Stimulated activated CD4-positive, alpha-beta T cell treated with anti-CD3 and anti-CD28 coated beads, Interleukin-1b, Interleukin-23, amount 100 ng/mL, for 1 hour (primary cell): ENCODE measurements at places on chromosomes 5 and 9.

GRCh38 chr5:57468481-57469163 is 14.0 kb downstream of the ACTBL2 start:
- DNase-seq, result no peak

DNA sequence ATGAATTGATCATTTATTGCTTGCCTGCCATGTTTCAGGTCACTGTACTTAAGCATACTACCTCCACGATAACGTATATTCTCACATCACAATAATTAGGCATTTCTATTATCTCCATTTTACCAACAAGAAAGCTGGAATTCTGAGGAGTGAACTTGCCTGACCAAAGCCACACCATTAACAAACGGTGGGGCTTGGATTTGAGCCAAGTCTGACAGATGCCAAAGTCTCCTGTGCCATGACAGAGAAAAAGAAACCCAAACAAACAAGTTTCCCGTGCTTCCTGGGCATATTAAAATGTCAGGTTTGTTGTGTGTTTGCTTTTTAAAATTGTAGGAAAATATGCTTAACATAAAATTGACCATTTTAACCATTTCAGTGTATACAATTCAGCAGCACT is 40.8 kb upstream of the KCNV2 start:
- no peak for DNase-seq

DNA sequence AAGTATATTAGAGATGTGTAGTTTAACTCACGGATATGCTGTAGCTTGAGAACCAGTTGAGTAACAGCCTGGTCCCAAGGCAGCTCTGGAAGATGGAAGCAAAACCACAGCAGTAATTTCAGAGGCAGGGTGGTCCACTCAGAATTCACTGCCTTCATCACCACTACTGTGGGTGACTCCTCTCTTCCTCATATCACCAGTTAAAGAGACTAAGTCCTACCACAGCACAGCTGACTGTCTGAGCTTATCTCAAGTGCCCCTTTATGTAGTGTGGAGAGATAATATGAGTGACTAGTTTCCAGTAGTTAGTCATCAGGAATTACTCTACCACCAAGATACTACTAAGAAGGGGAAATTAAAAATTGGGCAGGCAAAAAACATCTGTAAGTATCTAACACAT is 1571.2 kb upstream of the C9orf72 start:
- no peak for DNase-seq

DNA sequence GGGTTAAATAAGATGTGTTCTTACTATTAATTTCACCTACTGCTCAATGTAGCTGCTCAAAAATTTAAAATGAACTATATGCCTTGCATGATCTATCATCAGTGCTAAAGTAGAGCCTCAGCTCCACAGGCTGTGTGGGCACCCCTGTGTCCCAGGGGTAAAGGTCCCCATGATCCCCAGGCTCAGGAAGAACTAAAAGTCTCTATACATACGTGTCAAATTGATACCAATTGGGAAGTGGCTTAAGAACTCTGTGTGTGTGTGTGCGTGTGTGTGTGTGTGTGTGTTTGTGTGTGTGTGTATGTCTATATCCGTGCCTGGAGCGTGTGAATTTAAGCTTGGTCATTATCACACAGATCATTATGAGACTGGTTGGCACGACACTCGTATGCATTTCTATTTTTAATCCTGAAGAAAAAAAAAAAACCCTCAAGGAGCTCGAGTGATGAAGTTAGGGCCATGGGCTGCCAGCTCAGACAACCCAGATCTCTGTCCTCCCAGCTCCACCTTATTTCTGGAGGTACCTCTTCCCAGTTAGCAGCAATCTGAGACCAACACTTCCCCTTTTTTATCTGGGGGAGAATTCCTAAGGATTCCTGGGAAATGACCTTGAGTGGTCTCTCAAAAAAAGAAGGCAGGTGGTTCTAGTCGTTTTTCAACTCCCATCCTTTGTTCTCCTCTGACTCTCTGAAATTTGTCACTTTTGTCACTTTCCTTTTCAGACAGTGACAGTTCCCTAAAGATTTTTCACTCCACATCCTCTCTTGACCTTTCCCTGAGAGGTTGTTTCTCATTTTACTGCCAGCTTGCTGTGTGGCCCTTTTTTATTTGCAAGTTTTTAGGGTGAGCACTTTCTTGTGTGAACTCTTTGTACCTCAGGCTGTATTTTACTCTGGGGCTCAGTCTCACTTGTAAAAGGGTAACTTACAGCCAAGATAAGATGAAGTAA is 45.7 kb upstream of the CTXN3 start:
- no peak for DNase-seq

DNA sequence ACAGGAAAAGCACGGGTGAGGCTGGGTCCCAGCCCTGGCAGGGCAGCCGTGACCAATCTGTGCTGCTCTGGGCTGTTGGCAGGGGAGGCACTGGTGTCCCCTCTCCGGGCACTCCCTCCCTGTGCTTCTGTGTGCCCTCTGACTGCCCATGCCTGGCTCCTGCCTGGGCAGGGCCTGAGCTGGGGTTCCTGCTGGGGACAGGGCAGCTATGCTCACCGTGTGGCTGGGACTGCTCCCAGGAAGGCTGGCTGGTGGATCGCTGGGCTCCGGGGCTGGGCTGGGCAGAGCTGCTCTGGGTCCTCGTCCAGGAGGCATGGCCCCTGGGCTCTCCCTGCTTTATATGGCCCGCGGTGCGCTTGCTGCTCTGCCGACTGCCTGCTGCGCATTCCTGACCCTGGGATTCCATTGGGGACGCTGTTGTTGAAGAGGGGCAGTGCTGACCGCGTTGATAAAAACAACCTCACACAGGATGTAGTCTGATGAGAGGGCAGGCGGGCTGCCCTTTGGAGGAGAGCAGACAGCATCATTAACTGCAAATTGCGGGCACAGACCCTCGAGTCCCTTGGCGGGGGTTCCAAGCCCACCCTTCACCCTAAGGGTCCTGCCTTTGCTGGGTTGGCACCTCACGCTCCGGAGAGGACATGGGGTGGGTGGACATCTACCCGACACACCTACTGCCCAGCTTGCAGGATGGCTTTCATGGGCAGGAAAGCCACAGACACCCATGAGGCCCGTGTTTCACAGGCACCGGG is 955 bp downstream of the QRFP start:
- no peak for DNase-seq

- no peak for DNase-seq
Measured at GRCh38 chr9:97562542-97562941, 61.1 kb downstream of the TMOD1 start.

- no peak for DNase-seq
Measured at GRCh38 chr9:76530458-76531110, 71.6 kb downstream of the GCNT1 start.

DNA sequence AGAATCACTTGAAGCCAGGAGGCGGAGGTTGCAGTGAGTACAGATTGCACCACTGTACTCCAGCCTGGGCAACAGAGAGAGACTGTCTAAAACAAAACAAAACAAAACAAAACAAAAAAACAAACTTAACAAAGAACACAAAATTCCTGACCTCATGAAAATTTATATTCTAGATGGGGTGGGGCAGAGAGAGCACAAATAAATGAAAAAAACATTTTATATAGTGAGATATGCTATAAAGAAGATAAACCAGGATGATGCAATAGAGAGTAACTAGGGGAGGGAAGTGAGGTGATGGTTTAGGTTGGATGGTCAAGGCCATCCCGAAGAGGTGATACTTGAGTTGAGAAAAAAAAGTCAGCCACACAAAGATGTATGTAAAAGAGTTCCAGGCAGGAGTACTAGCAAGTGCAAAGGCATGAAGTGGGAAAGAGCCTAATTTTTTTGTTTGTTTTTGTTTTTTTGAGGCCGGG is 10.2 kb upstream of the LARS1 start:
- no peak for DNase-seq

DNA sequence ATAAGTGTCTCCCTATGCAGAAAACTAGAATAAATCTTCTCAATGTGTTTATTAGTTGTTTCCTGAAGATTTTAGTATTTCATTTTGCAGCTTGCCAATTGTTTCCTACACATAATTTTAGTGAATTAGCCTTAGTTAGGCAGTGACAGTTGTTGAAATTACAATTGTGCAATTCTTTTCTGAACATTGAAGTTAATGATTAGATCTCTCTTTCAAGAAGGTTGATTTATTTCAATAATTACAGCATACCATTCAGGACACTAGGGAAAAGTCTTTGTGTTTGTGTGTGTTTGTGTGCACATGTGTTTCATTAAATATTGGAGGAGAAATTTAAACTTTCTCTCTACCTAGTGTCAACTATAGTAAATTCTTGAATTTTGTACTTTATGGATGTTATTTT is 199.6 kb upstream of the MPDZ start:
- no peak for DNase-seq

DNA sequence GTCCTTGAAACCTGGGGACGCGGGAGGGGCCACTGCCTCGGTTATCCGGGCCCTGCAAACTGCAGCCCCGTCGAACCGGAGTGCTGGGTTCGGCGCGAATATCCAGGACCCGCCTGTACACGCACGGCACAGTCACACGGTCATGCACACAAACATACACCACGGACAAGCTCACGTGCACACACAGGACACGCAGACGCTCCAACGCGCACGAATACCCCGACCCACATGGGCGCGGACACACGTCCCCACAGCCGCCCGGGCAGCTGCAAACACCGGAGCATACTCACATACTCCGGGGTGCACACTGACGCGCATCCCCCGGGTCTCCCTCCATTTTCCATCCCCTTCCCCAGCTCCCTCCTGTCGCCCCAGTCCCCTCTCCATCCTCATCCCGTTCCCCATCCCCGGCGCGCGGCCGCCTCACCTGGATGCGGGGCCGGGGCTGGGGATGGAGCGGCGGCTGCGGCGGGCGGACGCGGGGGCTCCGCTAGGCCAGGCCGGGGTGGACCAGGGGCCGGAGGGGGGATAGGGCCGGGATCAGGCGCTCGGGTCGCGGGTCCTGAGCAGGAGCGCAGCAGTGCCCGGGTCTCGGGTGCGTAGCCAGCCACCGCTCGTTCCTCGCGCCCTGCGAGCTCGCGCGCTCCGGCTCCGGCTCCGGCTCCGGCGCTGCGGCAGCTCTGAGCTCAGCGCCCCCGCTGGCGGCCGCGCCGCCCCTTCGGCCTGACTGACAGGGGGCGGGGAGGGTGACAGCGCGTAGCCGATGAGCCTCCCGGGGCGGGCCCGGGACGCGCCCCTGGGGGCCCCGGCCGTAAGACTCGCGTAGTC is at the start of the genes EIF4E1B and SNCB:
TSS of gene EIF4E1B (plus strand) at position 823 of the 828 bp plus-strand sequence. CDS start 12,113 bp downstream, outside the sequence.
TSS of gene SNCB (minus strand) at position 682 of the 828 bp plus-strand sequence. CDS start 880 bp downstream, outside the sequence.
- DNase-seq, result peak; percentile 27

DNA sequence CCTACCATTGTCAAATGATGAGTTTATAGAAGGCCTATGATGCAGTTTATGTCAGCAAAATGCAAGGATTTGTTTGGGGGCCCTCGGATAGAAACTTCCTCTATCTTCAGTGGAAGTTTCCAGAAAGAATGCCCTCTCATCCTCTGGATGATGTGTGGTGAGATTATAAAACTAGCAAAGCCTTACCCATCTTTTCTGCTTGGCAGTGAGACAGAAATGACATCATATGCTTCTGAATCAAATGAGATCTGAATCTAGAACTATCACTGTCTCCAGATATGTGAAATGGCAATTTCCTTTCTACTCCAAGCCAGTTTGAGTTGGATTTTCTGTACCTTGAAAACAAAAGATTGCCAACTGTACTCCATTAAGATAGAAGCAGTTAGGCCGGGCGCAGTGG is 60.4 kb upstream of the CKMT2 start:
- no peak for DNase-seq

GRCh38 chr5:67308988-67309688 is 112.5 kb upstream of the CD180 start:
- DNase-seq, result no peak

DNA sequence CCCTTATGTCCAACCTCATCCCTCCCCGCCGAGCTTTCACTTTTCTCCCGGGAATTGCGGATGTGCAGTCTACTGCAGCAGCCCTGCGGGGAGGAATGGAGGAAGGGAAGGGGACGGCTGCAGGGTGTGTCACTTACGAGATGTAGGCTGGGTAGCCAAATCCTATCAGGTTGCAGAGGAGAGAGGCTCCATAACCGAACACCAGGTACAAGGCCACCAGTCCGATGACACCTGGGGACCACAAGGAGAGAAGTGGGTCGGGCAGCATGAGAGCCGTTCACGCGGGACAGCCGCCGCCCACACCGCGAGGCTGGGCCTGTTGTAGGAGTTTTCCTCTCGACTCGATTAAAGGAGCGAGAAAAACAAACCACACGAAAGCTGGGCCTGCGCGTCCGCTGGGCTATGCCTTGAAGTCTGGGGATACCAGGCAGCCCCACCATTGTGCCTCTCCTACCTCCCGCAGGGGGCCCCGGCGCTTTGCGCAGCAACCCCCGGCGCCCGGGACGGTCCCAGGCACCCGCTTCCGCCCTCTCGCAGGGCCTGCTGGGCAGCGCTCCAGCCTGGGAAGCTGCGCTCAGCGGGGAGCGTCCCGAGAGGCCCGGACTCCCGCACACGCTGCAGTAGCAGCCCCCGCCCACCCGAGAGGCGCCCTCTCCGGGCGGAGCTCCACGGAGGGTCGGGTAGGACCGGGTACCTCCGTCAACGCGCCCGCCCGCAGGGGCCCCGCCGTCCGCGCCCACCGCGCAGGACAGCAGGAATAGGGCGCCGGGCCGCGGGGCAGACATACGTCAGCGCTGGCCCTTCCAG is 798 bp downstream of the REEP5 start:
- no peak for DNase-seq

DNA sequence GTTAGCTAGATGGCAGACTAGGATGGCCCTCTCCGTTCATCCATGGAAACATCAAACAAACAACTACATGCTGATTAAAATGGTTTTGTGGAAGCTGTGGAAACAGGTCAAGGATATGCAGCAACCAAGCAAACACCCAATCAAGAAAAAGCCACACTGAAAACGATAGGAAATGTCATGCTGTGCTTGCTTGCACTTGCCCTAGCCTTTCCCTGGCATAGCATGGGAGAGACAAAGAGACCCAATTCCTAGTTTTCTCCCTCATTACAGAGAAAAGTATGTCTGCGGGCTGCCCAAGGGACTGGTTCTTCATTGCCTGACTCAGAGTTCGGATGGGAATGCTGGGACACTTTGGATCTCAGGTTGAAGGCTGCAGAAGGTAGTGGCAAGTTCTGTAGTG is 98.7 kb downstream of the FANCC start:
- DNase-seq, result no peak

- DNase-seq, result no peak
Measured at GRCh38 chr5:75510836-75511434, 494 bp downstream of the CERT1 start.
